ENCODE measurements at places on chromosomes 11 and 22.

- DNase-seq = no peak
Measured at GRCh38 chr11:115993590-115993989, 489.4 kb upstream of the CADM1 start.

DNA sequence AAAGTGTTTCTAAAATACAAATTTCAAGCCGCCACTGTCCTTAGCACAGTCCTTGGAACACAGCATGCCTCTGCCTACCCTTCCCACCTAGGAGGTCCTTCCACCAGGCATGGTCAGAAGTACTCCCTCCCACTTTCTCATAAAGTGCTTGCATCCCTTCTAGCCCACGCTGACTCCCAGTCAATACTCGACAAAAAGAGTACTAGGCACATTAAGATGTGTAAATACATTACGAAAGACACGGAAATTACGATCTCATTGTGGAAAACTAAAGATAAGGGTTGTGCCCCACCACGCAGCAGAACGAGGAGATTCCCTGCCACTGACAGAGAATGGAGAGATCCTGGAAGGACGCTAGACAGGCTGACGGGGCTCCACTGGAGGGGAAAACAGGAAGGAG, 13.5 kb downstream of the CHKA start:
- no peak for DNase-seq

- DNase-seq = no peak
Measured at GRCh38 chr11:111633248-111633647, 31.0 kb downstream of the SIK2 start.

GRCh38 chr11:75384438-75385080, 14.8 kb upstream of the RPS3 start:
- peak; percentile 91 for DNase-seq

DNA sequence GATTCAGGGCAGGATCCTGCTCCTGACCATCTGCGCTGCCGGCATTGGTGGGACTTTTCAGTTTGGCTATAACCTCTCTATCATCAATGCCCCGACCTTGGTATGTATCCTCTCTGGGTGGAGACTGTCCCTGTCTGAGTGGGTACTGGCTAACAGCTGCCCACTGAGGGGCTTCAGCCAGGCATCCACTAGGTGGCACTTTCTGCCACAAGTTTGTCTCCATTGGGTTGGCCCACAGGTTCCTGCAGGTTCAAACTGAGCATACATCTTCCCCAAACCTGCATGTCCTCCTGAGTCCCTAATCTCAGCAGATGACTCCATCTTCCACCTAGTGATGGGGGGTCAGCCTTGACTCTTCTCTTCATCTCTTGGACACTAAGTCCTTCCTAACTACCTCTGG, 4.4 kb downstream of the SLC2A11 start:
- peak; percentile 13 for DNase-seq

DNA sequence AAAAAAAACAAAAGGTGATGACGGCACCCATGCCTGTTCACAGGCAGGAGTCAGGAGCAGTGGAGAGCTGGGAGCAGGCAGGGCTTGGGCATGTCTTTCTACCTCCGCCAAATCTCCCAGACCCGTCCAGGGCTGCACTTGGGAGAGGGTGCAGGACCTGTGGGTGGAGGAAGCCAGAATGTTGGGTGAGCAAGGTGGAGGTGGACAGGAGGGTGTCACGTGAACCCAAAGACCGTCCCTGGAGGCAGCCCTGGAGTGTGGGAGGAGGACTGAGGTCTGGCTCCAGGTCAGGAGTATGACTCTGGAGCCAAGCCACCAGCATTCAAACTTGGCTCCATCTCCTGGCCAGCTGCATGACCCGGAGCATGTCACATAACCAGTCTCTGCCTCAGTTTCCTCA, 26.6 kb upstream of the RELT start:
- DNase-seq = no peak

DNA sequence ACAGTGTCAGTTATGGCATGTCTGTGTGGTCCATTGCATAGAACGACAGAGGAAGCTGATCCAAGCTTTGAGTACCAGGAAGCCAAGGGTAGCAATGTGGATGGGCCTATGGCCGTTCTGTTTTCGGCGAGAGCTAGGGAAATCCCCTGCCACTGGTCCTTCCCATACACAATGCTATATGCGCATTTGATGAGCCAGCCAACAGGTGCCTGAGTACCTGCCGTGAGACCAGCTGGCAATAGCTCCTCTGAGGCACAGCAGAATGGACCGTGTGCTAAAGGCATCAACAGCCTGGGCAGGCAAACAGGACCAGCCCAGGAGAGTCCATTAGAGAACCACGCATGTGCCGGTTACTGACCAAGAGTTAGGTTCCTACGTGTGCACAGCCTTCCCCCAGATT, 753.0 kb downstream of the NTM start:
- DNase-seq = no peak

DNA sequence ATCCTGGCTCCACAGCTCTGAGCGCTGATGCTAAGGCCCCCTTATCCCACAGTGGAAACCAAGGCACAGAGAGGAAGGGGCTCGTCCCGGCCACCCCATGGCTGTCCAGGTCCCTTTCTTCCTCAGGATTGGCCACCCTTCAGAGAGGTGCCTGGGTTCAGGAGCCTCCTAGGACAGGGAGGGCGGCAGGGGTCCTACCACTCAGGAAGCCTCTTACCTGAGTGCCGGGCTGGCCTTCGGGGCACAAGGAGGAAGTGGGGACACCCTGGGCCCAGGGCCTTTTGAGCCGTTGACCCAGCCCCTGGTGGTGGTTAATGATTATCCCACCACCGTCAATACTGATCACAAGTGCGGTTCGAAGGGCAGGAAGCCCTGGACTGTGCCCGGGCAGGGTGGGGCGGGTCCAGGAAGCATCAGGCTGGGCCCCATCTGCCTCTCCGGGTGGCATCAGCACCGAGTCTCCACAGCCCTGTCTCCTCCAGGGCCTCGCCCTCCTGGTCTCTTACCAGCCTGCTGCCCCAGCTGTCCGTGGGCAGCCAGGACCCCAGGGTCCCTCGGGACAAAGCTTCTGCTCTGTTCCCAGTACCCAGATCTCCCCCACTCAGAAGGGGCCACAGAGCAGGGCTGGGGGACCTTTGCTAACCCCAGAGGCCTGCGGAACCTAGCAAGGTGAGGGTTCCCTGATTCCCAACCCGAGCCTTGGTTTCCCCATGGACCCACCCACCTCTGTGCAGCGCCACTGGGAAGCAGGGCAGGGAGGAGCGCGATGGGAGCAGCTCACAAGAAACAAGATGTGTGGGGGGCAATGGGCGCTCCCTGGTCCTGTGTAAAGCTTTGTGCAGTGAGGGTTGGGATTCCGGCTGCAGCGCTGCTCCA, 15.0 kb upstream of the EHD1 start:
- no peak for DNase-seq

- peak; percentile 27 for DNase-seq
Measured at GRCh38 chr11:92595052-92595451, 370.4 kb downstream of the FAT3 start.

GRCh38 chr22:39151329-39151975, 1.0 kb downstream of the CBX7 start:
- no peak for DNase-seq

DNA sequence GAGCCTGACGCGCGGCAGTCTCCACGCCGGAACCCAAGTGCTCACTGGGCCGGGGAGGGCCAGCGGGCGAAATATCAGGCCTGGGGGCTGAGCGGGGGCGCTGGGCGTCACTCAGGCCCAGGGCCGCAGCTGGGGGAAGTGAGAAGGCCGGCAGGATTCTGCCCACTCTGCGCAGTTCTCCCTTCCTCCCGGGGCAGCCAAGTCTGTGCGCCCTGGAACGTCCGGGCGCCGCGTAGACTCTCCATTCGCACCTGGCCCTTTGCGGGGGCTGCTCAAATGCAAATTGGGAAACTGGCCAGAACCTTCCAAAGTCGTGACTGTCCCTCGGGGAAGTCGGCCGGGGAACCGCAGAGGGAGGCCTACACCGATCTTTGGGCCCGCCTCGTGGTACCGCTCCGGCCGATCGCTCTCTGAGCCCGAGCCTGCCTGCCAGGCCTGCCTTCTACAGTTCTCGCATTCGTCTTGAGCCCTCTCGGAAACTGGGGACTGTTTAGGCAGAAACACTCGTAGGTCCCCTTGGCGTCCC, 2.2 kb upstream of the SLC6A5 start:
- no peak for DNase-seq

- DNase-seq = no peak
Measured at GRCh38 chr22:36497910-36498665, 8.8 kb downstream of the FOXRED2 start.

GRCh38 chr11:63845303-63845702, 6.4 kb downstream of the MARK2 start:
- DNase-seq = no peak

- DNase-seq = peak; percentile 15
Measured at GRCh38 chr22:29772170-29772641, 5.0 kb downstream of the UQCR10 start.

- peak; percentile 74 for DNase-seq
Measured at GRCh38 chr11:59135648-59136461, 6.8 kb upstream of the FAM111A start.

GRCh38 chr11:75796091-75796435, 18.9 kb upstream of the UVRAG start:
- DNase-seq = no peak

GRCh38 chr22:40904101-40904500, 42.2 kb upstream of the DNAJB7 start:
- DNase-seq = no peak

- no peak for DNase-seq
Measured at GRCh38 chr11:69830086-69830485, 10.9 kb upstream of the FGF3 start.

GRCh38 chr11:86537541-86538222, 134.7 kb downstream of the ME3 start:
- DNase-seq = no peak

DNA sequence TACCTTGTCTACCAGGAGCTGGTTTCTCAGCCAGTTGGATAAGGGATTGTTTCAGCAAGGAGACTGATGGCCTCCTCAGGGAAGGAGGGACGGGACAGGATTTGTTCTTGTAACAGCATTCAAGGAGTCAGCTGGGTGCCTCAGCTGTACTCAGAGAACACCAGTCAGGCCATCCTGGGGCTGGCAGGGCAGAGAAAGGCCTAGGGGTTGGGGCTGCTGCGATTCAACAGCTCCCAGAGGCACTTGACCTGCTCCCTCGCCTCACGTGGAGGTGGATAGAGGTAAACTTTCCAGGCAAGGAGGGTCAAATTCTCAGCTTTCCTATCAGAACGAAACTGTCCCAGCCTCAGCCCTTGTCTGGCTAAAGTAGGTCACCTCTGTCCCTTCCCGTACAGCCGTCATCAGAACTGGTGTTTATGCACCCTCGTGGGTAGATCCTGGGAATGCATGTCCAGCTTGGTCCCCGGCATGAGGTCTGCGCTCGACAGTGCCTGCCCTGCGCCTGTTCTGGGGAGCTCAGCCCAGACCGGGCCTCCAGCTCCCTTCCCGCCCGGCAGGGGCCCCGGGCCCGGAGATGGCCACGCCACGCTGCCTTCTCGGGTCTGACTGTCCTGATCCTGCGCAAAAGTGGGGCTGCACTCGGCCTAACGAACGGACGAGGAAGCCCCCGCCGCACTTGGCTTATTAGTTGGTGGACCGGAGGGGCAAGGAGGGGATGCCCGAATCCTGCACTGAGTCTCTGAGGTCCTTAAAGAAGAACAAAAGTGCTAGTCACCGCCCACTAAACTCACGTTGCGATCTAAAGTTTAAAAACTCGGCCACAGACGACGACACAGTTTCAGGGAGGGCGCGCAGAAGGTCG, 762 bp upstream of the CCDC134 start:
- peak; percentile 56 for DNase-seq

DNA sequence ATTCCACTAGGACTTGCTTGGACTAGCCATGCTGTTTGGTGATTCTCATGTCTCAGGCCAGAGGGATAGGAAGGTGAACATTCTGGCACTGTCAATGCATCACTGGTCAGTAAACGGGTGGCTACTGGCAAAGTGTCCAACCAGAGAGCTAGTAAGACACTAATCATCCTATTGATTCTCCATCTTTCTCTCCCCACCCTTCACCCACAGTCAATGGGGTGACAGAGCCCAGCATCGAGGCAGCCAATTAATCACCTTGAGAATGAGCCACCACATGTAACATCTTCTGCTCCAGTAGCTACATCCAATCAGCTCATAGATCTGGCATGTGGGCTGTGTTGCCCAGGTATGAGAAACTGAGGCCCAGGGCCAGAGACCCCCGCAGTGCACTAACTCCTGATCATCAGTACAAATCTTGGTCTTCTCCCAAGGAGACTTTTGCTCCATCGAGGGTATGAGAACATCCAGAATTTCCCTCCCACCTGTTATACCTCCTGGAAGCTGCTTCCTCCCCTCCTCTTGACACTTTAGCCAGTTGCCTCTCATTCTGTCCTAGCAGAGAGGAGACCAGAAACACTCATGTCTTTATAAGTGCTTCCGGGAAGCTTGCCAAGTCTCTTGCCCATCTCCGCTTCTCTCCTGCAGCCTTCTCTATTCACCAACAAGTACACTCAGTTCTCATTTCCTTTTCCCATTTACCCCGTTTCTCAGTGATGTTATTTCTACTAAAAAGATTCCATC, 17.0 kb downstream of the HTR3A start:
- DNase-seq = peak; percentile 31

GRCh38 chr11:31218847-31219246, 150.7 kb downstream of the DCDC1 start:
- no peak for DNase-seq

DNA sequence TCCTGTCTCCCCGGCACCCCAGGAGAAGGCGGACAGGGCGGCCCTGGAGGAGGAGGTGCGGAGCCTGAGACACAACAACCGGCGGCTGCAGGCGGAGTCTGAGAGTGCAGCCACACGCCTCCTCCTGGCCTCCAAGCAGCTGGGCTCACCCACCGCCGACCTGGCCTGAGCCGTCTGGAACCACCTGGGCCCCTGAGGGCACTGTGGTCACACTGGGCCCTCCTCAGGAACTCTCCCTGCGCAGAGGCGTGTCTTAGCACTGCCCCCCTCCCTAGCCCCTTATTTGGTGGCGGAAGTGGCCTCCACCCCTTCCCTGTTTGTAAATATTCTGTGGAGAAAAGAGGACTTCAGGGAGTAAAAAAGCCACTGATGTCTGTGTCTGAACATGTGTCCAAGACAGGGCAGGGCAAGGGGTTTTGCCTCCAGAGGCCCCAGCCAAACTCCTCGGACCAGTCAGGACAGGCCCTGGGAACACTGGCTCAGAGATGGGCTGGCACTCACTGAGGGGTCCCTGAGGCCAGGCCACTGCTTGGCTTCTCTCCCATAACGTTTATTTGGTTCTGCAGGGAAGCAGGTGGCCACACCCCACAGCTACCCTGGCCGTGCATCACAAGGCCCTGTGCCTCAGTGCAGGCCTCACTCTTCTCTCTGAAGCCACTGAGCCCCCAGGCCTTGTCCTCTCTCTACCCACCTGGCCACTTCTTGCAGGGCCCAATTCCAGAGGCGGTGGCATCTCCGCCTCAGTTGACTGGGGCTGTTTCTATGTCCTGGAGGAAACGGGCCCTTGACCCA, 12.0 kb downstream of the RELA start:
- no peak for DNase-seq

- DNase-seq = no peak
Measured at GRCh38 chr11:68506908-68507307, 46.4 kb downstream of the PPP6R3 start.
